ENCODE measurements at places on chromosomes 1 and 21.

- DNase-seq = peak; percentile 46
These were observed 75.4 kb downstream of the MRPL37 start for GRCh38 chr1:54275349-54275748.

DNA sequence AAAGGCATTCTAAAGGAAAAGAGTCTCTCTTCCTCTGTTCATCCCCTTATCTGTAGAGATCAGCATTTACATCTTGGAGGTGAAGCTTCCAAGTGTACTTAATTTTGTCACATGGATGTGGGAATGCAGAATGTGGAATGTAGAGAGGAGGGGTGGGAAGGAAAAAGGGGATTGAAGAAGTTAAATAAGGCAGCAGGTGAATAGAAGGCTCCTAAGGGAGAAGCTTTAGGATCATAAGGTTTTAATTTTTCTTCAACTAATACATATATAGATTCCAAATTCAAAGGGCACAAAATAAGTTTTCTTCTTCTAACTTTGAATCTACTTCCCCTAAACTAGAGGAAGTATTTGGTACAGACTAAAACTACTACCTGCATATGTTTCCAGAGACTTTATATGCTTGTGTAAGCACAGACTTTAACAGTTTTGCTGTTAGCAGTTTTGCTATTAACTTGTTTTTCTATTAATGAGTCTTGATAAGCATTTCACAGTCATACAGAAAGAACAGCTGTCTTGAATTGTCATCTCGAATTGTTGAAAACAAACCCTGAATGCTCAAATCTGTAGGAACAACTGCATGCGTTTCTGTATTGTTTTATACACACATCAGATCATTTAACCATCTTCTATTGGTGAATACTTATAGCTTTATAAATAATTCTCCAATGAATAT, 12.7 kb downstream of the TENT5C start:
- DNase-seq = no peak

DNA sequence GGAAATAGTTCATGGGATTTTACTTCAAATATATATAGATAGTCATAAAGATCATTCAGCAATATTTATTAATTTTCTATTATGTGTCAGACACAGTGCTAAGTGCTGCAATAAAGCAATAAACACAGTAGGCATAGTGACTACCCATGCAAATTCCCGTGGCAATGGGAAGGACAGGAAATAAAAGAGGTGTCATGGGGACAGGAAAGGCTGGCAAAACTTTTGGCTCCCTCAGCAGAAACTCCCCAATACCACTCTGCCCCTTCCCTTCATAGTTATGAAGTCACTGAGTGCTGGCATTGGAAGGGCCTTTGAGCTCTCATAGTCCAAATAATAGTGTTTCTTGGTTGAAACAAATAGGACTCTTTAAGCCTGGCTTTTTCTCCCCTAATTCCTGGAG, 104.4 kb upstream of the DPT start:
- DNase-seq = no peak

GRCh38 chr1:49098866-49099265, 322.2 kb upstream of the BEND5 start:
- DNase-seq = no peak

DNA sequence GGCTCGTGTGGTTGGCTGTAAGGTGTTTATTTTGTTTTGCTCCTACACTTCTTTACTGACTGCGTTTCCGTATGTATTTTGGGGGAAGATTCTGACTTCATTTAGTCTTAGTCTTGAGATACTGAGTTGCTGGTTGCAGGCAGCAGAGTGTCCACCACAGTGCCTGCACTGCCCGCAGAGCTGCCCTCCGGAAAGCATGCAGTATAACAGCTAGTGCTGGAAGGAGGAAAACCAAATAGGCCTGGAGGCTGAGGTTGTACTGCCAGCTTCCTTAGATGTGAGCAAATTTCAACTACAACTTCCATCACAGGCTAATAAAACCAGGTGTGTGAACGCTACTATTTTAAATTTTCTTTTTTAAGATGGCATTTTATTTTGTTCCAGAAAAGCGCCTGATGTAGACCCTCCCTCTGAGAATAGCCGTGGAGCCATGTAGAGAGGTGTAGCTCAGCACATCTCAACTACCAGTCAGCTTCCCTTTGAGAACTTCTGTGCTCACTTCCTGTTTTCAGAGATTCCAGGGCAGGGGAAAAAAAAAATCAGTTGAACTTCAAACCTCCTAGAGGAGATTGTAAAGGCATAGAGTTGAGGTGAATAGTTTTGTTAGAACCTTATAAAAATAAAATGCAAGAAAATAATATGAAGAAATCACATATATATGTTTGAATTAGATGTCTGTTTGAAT, 17.6 kb downstream of the LMO4 start:
- DNase-seq = no peak

GRCh38 chr1:27538793-27539192, 48.8 kb upstream of the WASF2 start:
- DNase-seq = peak; percentile 82

- no peak for DNase-seq
These were observed 111.8 kb downstream of the VPS13D start for GRCh38 chr1:12341667-12342066.

Measured in HFFc6 (cell line).